ENCODE measurements at places on chromosomes 12 and 14. TPM values are rescaled to one million over a fixed set of nuclear protein-coding genes. Genes with fewer than 3 reads are reported as not detected.

CCNT1 gene
- 28.7 TPM for total RNA-seq

- H3K4me1 ChIP-seq: peaks cover 48% of the 10 kb centered on the region
- no peaks in the 10 kb centered on the region for H3K36me3 ChIP-seq
- H3K4me3 ChIP-seq: peak overlapping the region; percentile 85
- H3K27me3 ChIP-seq: peaks cover 76% of the 10 kb centered on the region
Observed at GRCh38 chr14:72892103-72892878, 1.6 kb downstream of the DPF3 start.

DNA sequence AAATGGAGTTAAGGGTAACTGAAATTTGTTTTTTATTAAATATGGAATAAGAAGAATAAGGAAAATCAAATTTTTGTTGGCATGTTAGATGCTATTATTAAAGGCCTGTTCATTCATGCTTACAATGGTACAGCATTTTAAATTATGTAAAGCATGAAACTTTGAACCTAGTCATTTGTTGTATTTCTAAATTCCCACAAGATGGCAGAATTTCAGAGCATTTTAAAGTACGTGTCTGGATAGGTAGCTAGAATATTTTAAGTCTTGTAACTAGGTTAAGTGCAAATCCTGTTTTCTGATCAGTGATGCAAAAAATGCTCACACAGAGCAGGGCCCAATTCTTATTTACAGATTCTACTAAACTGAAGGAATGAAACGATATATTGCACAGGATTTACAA, 585.6 kb upstream of the MIS18BP1 start:
- no peaks in the 10 kb centered on the region for H3K4me1 ChIP-seq
- no peak overlapping the region for H3K27ac ChIP-seq
- no peaks in the 10 kb centered on the region for H3K27me3 ChIP-seq
- no peak overlapping the region for H3K4me3 ChIP-seq
- no peaks in the 10 kb centered on the region for H3K36me3 ChIP-seq

DNA sequence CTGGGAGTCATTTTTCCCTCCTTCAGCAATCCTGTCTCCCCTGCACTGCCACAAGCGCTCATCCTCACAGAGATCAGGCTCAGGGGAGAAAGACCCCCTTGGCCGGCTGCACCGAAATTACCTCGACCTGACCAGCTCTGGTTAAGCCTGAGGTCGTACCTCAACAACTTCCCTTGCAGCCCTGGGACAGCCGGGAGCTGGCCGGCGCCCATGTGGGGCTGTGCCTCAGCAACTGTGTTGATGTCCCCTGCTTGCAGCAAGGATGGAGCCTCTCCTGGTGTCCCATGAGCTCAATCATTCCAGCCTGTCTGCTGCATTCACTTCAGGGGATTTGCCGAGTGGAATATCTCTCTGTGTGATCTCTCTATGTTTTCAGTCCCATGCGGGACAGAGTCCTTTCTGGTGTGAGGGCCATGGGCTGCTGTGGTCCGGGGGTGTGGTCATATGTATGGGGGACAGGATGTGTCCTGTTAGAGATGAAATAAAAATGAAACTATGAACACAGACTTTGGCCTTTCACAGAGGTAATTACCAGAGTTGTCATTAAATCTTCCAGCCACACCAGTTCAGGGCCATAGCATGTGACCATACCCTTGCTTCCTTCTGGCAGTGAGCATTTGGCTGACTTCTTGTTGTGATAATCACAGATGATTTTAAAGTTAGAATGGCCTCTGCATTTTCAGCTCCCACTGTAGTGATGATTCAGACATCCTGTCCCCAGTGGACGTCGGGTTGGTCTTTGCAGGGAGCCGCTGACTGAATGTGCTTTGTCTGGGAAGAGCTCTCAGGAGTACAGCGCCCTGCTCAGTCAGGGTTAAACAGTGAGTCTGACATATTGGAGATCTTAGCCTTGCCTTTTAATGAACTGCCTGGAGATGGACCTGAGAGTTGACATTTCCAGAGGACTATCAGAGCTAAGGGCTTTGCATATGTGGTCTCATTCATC, 405.9 kb downstream of the AACS start:
- H3K27ac ChIP-seq: no peak overlapping the region
- no peaks in the 10 kb centered on the region for H3K27me3 ChIP-seq
- H3K36me3 ChIP-seq: no peaks in the 10 kb centered on the region
- no peak for DNase-seq
- no peaks in the 10 kb centered on the region for H3K4me1 ChIP-seq
- H3K4me3 ChIP-seq: no peak overlapping the region

DNA sequence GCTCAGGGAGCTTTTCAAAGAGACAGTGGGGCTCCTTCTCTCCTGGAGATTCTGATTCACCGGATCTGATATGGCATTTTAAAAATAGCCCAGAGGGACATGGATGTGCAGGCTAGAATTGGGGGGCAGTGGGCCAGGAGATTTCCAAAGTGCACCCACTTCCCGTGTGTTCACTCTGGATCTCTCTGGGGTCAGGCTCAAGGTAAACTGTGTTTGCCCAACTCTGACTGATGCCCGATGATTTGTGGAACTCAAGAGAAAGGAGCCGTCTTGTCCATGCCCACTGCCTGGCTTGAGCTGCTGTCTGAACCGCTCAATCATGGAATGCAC, 17.9 kb downstream of the FAM181A start:
- H3K27ac ChIP-seq: no peak overlapping the region
- H3K4me1 ChIP-seq: no peaks in the 10 kb centered on the region
- H3K27me3 ChIP-seq: no peaks in the 10 kb centered on the region
- no peak for DNase-seq

- peak overlapping the region; percentile 97 for H3K27ac ChIP-seq
- H3K4me1 ChIP-seq: peaks cover 18% of the 10 kb centered on the region
- H3K36me3 ChIP-seq: no peaks in the 10 kb centered on the region
- no peaks in the 10 kb centered on the region for H3K27me3 ChIP-seq
- DNase-seq: peak; percentile 97
Observed at GRCh38 chr12:116427200-116427930, 131.8 kb upstream of the MAP1LC3B2 start.

- H3K4me3 ChIP-seq: no peak overlapping the region
- DNase-seq: no peak
- no peaks in the 10 kb centered on the region for H3K4me1 ChIP-seq
- no peak overlapping the region for H3K27ac ChIP-seq
Observed at GRCh38 chr14:39033371-39033770, 69.7 kb downstream of the SEC23A start.

MDGA2 gene
- 1.2 TPM for total RNA-seq

DNA sequence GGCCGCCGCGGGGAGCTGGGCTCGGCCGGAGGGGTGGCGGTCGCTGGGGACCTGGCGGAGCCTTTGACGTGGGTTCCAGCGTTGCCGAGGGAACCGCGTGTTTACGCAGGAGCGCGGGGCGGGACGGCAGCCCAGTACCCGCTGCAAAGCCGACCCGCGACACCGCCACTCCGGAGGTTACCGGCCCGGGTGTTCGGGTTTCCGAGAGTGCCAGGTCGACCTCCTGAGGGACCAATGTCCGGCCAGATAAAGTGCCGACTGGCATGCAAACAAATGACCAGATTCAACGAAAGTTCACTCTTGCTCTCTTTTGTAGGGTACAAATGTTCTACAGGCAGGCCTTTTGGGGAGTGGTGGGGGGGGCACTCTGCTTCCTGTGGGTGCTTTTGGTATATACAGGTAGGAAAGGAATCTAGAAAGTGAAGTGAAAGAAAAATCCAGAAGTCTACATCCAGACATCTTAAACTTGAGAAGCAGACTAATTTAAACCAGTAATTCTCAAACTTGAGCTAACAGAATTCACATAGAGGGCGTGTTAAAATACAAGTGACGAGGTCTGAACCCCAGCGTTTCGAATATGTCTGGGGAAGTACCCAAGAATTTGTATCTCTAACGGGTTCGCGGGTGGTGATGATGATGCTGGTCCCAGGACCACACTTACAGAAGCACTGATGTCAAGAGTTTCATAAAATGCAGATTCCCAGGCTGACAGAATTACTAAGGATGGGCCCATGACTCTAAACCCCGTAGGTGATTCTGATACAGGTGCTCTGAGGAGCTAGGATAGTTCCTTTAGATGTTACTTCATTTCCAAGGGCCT, at the start of gene GPR135:
Gene GPR135 (minus strand): TSS at position 65 of the 820 bp plus-strand sequence. CDS start 154 bp downstream, outside the sequence.
- peak within 1 kb of the TSS; percentile 77 for H3K4me3 ChIP-seq
- no peak for DNase-seq
- H3K4me1 ChIP-seq: peaks cover 9% of the 10 kb centered on the region
- peaks cover 38% of the 10 kb centered on the region for H3K27me3 ChIP-seq
- H3K36me3 ChIP-seq: no peaks in the 10 kb centered on the region
- no peak within 1 kb of the TSS for H3K27ac ChIP-seq

GRCh38 chr12:120659151-120659525, 18.7 kb downstream of the CABP1 start:
- H3K4me1 ChIP-seq: no peaks in the 10 kb centered on the region
- H3K36me3 ChIP-seq: no peaks in the 10 kb centered on the region
- no peaks in the 10 kb centered on the region for H3K27me3 ChIP-seq
- no peak overlapping the region for H3K4me3 ChIP-seq
- no peak for DNase-seq
- H3K27ac ChIP-seq: no peak overlapping the region

DNA sequence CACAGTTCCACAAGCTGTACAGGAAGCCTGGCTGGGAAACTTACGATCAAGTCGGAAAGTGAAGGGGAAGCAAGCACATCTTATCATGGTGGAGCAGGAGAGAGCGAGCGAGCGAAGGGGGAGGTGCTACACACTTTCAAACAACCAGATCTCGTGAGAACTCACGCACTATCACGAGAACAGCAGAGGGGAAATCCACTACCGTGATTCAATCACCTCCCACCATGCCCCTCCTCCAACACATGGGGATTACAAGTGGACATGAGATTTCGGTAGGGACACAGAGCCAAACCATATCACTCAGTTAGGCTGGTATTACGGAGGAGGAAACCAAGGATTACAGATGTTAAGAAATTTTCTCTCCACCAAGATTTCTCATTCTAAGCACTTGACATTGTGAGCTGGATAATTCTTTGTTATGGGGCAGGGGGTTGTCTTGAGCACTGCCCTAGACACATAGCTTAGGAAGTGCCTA, 262.0 kb upstream of the G2E3 start:
- H3K27ac ChIP-seq: no peak overlapping the region
- no peak for DNase-seq
- no peaks in the 10 kb centered on the region for H3K36me3 ChIP-seq
- no peaks in the 10 kb centered on the region for H3K27me3 ChIP-seq
- H3K4me3 ChIP-seq: no peak overlapping the region
- H3K4me1 ChIP-seq: no peaks in the 10 kb centered on the region

- H3K4me3 ChIP-seq: no peak overlapping the region
- H3K4me1 ChIP-seq: no peaks in the 10 kb centered on the region
- no peak overlapping the region for H3K27ac ChIP-seq
Observed at GRCh38 chr12:44812062-44812461, 64.1 kb downstream of the NELL2 start.

DNA sequence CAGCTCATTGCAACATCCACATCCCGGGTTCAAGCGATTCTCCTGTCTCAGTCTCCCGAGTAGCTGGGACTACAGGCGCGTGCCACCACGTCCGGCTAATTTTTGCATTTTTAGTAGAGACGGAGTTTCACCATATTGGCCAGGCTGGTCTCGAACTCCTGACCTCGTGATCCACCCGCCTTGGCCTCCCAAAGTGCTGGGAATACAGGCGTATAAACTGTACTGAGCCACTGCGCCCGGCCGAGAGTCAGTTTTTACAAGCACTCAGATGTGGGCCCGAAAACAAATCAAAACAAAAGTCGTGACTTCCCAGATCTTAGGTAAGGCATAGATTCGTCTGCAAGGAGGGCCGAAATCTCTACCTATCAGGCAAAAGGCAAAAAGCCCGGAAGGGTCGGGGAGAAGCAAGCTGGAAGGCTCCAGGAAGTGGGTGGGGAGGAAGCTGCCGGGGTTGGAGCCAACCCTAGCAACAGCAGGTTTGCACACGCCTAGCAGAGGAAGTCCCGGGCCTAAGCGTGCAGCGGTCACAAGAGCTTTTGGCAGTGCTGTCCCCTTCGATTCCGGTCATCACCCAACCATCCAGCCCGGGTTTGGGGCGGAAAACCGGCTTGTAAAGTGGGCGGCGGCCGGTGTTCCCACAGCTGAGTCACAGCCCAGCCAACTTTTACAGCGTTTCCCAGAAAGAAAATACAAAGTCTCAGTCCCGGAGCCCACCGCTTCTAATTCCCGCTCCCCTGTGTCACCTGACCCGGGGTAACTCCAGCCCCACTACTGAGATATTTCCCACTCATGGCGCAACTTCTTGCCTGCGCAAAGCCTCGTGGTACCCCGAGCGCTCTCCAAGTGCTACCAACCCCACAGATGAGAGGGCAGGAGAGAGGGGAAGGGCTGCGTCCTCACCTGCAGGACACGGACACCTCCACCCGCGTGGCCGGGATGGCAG, 583 bp downstream of the CPNE8 start:
- no peaks in the 10 kb centered on the region for H3K36me3 ChIP-seq
- peak overlapping the region; percentile 85 for H3K4me3 ChIP-seq
- peaks cover 21% of the 10 kb centered on the region for H3K4me1 ChIP-seq
- peaks cover 7% of the 10 kb centered on the region for H3K27me3 ChIP-seq

FAM90A1 gene
- total RNA-seq: not detected

R3HDM2 gene
- total RNA-seq: 19.6 TPM

DNA sequence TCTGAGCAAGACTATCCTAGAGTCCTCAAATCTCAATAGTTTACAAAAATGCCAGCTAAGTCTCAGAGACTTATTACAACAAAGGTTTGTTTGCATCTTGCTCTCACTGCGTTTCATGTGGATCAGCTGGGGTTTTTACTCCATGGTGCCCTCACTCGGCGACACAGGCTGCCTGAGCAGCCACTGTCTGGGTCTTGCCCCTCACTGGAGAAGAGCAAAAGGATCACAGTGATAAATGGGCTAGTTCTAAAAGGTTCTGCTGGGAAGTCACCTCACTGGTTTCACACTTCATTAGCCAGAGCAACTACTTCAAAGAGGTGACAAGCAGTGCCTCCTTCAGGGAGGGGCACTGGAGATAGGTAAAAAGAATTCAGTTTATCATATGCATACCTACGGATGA, 392.0 kb downstream of the RPL10L start:
- H3K36me3 ChIP-seq: no peaks in the 10 kb centered on the region
- H3K27ac ChIP-seq: no peak overlapping the region
- no peaks in the 10 kb centered on the region for H3K27me3 ChIP-seq
- H3K4me1 ChIP-seq: no peaks in the 10 kb centered on the region
- peak; percentile 31 for DNase-seq

PTPN6 gene
- total RNA-seq: 25.3 TPM

CCDC197 gene
- not detected for total RNA-seq

DNA sequence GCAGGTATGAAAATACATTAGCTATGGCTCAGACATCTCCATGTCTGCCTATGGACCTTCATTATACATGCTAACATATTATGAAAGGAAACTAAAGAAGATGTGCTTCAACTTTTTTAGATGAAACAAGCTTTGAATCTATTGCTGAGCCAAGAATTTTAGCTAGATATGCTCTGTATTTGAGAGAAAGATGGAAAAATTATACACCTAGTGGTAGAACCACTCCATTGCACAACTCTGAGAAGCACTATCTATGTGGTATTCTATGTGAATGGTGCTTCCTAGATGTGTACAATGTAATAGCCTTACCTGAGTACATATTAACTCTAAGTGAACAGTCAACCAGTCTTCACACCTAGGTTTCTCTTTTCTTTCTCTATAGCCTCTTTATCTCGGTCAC, 17.3 kb downstream of the EPYC start:
- DNase-seq: no peak
- no peaks in the 10 kb centered on the region for H3K36me3 ChIP-seq
- H3K4me1 ChIP-seq: peaks cover 16% of the 10 kb centered on the region
- peaks cover 64% of the 10 kb centered on the region for H3K27me3 ChIP-seq

Measured in GM23338 (cell line).